ENCODE measurements at places on chromosomes 6 and 20.
A peak's percentile ranks its signal among the peaks of the same experiment; 100 is the strongest.

DNA sequence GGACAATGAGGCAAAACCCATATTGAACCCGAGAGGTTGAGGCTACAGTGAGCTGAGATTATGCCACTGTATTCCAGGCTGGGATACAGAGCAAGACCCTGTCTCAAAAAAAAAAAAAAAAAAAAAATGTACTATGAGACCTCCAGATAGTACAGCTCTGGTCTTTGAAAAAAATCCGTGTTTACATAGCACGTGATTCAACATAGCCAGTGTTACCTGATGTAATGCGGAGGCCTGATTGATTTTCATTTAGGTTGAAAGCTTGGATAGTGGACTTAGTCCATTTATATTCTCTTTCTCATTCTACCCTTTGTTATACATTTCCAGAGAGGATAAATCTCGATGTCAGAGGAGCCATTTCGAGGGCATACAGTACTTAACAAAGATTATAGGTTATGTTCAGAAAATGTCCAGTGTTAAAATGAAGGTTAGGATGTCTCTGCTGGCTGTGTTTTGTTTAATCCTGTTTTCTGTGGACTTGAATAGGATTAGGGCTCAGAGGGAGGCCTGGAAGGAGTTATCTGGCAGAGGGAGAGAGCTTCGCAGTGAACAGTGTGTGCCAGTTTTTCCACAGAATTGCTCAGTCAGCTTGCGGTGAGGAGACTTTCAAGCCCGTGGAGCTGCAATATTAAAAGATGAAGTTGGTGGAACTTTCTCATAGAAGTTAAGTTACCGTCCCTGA, 33.9 kb upstream of the BCLAF1 start:
- no peak for DNase-seq

GRCh38 chr6:135568379-135568778, 70.8 kb upstream of the AHI1 start:
- DNase-seq, result no peak

- DNase-seq, result no peak
Observed at GRCh38 chr20:37473249-37474000, 47.6 kb upstream of the NNAT start.

GRCh38 chr6:139605350-139605749, 230.9 kb upstream of the CITED2 start:
- DNase-seq, result no peak

GRCh38 chr20:11195169-11195568, 521.4 kb upstream of the JAG1 start:
- no peak for DNase-seq

DNA sequence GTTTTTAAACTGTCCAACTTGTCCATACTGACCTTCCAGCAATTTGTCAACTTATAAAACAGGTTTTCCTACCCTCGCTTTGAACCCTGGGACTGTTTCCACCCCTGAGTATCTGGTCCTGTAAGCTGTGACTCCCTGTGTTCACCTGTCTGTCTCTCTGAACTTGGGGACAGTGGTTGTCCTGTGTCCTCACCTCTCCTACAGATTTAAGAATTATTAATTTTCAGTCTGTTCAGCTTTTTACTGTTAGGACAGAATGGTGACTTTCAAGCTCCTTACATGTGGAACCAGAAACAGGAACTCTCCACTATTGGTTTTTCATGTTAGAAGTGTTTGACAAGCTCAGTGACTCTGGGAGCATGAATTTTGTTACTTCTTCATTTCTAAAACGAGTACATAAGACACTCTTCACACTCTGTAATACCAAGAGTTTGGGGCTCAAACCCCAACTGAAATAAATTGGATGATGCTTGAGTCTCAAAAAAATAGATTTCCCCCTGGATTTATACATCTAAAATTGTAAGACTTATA, 713.9 kb downstream of the COL12A1 start:
- DNase-seq, result no peak

DNA sequence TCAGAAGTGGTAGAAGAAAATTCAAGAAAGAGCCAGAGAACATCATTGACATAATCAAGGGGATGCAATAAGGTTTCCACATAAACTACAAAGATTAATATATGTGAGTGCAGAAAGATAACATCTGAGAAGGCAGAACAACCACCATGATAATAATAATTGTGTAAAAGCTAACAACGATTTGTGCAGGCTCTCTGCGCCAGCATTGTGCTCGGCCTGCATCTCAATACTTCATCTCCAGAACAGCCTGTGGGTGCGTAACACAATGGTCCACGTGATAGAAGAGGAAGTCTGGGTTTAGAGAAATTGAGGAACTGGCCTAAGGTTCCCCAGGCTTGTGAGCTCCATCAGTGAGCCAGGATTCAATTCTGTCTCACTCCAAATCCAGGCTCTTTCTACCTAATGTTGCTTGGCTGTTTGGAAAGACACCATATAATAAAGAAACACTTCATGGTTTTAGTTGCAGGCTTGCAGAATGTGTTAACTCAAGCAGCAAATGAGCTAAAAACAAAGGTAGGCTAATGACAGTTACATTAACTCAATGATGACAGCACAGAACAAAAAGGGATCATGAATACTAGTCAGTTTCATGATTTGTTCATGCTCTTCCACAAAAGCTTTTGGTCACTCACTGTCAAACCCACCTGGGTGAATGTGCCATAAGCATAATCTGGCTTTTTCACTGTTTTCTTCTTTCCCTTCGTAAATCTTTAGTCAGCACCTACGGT, 71.2 kb downstream of the LY86 start:
- DNase-seq, result no peak

GRCh38 chr6:90149280-90149679, 147.4 kb downstream of the BACH2 start:
- DNase-seq, result no peak

GRCh38 chr20:1493536-1493935, 2.3 kb upstream of the SIRPB2 start:
- no peak for DNase-seq

- DNase-seq, result no peak
Observed at GRCh38 chr6:156487877-156488276, 289.3 kb upstream of the ARID1B start.

DNA sequence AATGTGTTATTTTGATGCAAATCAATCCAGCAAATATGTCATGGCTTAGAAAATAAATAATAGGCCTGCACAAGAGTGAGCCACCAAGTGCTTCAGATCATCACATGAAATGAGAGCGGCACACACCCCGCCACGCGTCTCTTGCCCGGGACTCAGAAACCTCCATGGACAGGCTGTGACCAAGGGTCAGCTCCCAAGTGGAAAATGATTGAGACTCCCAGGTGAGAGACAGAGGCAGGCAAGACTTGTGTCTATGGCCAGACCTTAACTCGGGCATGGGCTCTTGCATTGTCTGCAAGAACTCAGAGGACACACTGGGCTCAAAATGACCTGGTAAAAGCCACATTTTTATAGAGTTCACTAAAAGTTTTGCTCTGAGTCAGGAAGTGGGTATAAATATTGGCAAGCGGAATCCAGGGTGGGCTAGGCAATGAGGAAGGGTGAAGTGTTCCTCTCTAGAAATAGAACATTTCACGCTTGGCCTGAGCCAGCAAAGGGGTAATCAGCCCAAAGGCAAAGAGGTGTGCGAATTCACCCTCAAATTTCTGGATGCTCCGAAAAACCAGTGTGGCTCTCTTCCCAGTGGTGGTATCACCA, 30.7 kb upstream of the RIN2 start:
- DNase-seq, result no peak

DNA sequence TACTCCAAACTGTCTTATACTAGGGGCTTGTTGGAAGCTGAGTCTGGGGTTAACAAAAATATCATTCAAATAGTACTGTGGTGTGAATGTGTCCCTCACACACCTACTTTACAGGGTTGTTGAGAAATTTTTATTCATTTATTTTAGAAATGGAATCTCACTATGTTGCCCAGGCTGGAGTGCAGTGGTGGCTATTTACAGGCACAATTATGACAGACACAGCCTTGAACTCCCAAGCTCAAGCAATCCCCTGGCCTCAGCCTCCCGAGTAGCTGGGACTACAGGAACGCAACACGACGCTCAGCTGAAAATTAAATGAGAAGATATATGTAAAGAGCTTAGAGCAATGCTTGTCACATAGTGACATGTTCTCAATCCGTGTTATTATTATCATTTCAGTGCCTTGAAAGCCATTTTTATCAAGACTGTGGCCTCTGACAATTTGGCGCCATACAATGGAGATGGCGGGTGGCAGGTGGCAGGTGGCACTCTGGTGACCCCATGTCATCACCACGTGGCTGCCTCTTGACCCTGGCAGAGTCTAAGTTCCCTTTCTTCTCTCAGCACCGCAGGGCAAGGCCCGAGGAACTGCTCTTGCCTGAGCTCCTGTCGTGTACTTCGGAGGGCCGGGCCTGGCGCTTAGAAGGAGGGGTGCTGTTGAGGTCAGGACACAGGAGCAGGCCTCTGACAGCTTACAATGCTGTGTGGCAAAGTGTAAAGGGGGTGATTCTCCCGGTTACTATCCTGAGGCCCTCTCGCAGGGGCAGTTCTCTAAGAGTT, 64.5 kb downstream of the STX11 start:
- DNase-seq, result no peak

DNA sequence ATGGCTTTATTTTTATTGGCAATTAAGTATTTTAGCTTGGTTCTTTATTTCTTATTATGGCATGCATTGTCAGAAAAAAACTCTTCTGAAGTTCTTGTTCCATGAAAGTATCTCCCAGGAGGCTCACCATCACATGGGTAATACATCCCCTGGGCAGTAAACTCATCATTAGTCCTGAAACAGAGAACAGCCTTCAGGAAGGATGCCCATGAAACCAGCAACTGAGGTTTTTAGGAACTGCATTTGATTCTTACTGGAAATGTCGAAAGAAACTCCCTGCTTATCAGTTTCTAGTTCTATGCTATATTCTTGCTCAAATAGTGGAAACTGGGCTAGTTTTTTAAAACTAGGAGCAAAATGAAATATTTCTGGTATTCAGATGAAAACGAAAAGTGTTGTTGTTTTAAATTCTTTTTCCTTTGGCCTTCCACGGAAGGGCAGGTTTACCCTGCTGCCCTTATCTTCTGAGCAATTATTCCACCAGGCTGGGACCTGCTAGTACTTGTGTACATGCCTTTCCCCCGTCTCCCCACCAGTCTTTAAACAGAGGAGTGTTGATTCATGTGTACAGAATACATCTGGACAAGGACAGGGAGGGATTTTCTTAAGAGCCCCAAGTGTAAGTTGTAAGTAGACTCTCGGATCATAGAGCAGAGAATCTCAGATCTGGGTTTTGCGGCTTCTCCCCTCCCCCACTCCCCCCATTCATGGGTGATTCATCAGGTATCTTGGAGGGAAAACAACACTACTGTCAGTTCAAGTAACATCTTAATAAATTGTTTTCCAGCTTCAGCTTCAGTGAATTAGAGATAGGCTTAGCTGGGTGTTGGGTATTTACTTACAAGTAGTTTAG, 81.5 kb downstream of the RTN4IP1 start:
- no peak for DNase-seq

- DNase-seq, result no peak
Observed at GRCh38 chr20:61611401-61612180, 359.5 kb downstream of the CDH4 start.

GRCh38 chr6:24126586-24127192, 674 bp downstream of the NRSN1 start:
- DNase-seq, result no peak

- no peak for DNase-seq
Observed at GRCh38 chr20:44052166-44052565, 134.8 kb downstream of the JPH2 start.

DNA sequence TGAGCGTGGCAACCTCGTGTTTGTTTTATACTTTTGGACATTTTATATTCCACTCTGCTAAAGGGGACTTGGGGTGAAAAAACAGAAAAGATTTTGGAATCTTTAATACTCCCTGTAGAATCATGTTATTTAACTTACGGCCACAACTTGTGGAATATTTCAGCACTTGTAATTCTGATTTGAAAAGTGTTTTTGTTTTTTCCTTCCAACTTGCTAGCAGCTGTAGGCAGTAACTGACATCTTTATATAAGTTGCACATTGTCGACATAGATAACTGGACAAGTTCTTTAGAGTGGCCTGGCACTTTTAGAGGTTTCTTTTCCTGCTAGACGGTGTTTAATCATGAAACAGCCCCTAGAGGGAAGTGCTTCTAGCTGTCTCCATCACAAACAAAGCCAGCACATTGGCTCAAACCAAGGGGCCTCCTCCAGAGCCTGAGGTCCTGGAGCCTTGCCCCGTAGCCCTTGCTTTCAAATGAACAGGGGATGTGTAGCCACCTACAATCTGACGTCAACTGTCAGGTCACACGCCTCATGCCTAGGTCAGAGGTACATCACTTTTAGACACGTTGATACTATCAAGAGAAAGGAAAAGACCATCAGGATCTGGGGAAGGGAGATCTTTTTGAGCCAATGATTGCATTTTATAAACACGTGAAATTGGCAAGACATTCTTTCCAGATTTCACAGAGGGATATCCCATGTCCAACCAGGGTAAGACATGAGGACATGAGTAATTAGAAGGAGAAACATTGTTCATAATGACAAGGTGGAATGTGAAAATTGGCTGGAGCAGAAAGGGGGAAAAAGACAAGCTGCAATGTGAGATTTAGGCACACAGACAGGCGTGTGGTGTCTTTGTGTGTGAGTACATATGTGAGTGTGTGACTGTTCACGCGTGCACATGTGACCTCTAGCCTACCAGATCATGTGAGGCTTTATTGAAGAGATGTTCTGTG, 92.1 kb downstream of the TXNDC5 start:
- no peak for DNase-seq

DNA sequence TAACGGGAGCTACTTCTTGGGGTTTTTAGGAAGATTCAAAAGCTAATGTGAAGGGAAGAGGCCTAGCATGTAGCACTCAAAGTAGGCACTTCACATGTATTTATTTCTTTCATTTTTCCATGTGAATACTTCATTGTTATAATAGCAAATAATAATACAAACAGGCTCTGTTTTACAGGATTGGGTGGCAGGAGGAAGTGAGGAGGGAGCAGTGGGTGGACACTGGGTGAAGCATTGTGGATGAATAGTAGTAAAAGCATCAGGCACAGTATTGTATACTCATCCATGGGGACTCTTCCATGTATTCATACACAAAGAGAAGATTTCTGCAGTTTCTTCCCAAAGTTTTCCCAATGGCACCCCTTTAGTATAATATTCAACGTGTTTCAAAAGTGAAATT, 38.4 kb upstream of the SNRPB2 start:
- DNase-seq, result no peak

GRCh38 chr20:49149281-49150045, 38.7 kb downstream of the STAU1 start:
- no peak for DNase-seq

GRCh38 chr6:84447651-84448050, 220.2 kb upstream of the CEP162 start:
- DNase-seq, result no peak

GRCh38 chr6:41286544-41287346, at the start of gene TREM1:
Gene TREM1 (minus strand): TSS chr6:41286682. CDS start chr6:41286655, 27 bp downstream.
- no peak for DNase-seq

GRCh38 chr6:135498185-135498841, 773 bp upstream of the AHI1 start:
- peak; percentile 75 for DNase-seq

DNA sequence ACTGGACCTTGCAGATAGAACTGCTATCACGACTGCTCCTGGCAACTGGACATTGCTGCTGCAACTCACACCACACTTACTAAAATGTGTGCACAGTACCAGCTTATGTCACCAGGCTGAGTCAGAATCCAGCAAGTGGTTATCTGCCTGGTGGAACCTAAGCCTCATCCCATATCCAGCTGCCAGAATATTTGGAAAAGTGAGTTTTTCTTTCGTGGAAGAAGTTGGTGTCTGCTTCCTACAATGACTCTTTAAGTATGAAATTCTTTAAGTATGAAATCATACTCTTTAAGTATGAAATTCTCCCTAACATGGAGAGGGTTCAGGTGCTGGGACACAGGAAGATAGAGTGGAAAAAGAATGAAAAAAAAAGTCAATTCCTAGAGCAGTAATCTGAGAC, 16.4 kb upstream of the POLR1H start:
- no peak for DNase-seq

- DNase-seq, result no peak
Observed at GRCh38 chr6:152720974-152721373, 23.3 kb downstream of the MYCT1 start.

Measured in NCI-H345 (cell line).